ENCODE measurements at places on chromosomes 4 and X. TPM values are rescaled to one million over a fixed set of nuclear protein-coding genes. Genes with fewer than 3 reads are reported as not detected.
A peak's percentile ranks its signal among the peaks of the same experiment; 100 is the strongest.

The CYLC1 gene
- total RNA-seq: not detected

The DCLK2 gene
- total RNA-seq: 29.0 TPM

The SMIM10 gene
- total RNA-seq: 0.54 TPM

The ZMAT1 gene
- total RNA-seq: 2.1 TPM

The BANK1 gene
- not detected for total RNA-seq

The DUX4 gene
- 0.25 TPM for total RNA-seq

The SLC10A4 gene
- total RNA-seq: 2.1 TPM

The NHS gene
- 8.6 TPM for total RNA-seq

The ZNF711 gene
- total RNA-seq: not detected

The ITM2A gene
- not detected for total RNA-seq

The TMPRSS11F gene
- total RNA-seq: 0.09 TPM

The ART3 gene
- not detected for total RNA-seq

The PNMA6A gene
- total RNA-seq: 12.0 TPM

The GRID2 gene
- total RNA-seq: 1.9 TPM

The SPANXA2 gene
- total RNA-seq: not detected

DNA sequence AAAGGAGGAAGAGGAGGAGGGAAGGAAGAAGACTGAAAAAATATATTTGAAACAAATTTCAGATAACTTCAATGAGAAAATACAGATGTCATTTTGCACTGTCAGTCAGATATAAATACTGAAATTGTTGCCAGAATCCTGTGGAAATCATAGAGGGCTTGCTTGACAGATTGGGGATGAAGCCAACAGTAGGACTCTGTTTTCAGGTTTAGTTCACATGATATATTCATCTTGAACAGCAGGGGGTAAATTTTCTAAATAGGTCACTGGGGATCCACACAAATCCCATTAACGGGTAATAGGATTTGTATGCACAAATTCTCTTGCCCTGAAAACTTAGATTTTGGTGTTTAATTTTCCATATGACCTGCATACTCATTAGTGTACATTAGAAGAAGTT is 103.3 kb upstream of the PCDH18 start:
- ATAC-seq: no peak

GRCh38 chr4:53431052-53431451 is 53.6 kb downstream of the FIP1L1 start:
- no peak for ATAC-seq

- ATAC-seq: no peak
These were observed 202.0 kb upstream of the GRID2 start for GRCh38 chr4:92101737-92102172.

DNA sequence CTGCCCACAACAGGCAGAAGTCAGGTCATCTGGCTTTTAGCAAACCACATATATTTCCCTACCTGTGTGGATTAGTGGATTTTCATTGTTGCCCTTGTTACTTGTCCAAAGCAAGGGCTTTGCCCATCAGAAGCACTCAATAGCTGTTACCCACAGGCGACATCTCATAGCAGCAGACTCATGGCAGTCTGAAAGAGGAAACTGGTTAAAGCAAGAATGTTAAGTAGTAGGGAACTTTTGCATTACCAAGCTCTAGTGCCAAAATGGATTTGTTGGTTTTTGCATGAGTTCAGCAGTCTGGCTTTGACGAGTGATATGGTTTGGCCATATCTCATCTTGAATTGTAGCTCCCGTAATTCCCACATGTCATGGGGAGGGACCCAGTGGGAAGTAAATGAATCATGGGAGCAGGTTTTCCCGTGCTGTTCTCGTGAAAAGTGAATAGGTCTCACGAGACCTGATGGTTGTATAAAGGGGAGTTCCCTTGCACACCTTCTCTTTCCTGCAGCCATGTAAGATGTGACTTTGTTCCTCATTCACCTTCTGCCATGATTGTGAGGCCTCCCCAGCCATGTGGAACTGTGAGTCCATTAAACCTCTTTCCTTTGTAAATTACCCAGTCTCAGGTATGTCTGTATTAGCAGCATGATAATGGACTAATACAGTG is 107.9 kb downstream of the GPR143 start:
- ATAC-seq: no peak

- peak; percentile 42 for ATAC-seq
These were observed 9.6 kb upstream of the CHRNA9 start for GRCh38 chr4:40325406-40326019.

- no peak for ATAC-seq
These were observed 209.4 kb downstream of the RAPGEF2 start for GRCh38 chr4:159312236-159312635.

DNA sequence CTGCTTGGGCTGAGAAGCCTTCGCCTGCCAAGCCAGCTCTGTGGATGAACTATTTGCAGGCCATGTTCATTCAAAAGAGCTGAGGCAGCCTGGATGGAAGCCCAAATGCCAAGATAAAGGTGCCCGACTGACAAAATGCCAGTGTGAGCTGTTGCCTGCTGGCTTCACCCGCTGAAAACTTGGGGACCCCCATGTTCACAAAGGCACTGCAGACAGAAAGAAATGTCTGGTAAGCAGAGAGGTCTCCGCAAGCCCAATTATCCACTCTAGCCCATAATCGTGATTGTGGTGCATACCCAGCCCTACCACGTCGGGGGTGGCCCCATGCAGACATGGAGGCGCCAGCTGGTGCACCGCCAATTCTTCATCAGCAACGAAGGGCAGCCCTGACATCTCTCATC is 13.0 kb upstream of the SMIM20 start:
- ATAC-seq: no peak

GRCh38 chr4:182369211-182369610 is 126.0 kb downstream of the TENM3 start:
- no peak for ATAC-seq

DNA sequence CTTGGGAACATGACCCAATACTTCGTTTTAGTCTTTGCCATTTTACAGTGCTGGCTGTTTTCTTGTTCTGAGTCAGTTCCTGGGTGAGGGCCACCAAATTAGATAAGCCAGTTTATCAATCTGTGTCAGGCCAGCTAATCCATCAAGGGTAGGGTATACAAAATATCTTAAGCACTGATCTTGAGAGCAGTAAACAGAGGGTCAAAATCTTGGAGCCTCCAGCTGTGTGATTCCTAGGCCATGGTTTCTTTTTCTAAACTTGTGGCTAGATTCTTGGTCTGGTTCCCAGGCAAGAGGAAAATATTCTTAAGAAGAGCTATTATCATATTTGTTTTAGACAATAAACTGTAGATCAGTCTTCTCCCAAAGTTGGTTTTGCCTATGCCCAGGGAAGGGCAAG is 1396.6 kb upstream of the PABPC4L start:
- no peak for ATAC-seq

GRCh38 chr4:163217505-163217904 is 50.8 kb upstream of the NAF1 start:
- no peak for ATAC-seq

DNA sequence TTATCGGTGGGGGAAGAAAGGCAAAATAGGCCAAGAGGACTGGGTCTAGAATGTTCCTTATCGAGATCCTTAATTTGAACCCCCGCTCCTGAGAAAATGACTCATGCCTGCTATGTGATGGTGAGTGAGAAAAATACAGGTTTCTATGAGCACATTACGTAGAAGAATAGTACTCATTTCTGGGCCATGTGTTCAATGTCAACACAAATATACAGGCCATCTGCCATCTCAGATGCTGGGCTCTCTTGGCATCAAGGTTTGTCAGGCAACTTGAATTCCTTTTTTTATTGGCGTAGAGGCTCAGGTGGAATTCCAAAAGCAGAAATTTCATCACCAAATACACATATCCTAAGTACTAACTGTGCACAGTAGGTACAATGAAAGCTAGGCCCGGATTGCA is 81.4 kb upstream of the TRIM2 start:
- ATAC-seq: no peak

Measured in motor neuron (in vitro differentiated cells).